ENCODE measurements at places on chromosomes 13 and 19.
A peak's percentile ranks its signal among the peaks of the same experiment; 100 is the strongest.

GRCh38 chr19:18020212-18021085, 12.5 kb downstream of the ARRDC2 start:
- DNase-seq, result peak; percentile 86

DNA sequence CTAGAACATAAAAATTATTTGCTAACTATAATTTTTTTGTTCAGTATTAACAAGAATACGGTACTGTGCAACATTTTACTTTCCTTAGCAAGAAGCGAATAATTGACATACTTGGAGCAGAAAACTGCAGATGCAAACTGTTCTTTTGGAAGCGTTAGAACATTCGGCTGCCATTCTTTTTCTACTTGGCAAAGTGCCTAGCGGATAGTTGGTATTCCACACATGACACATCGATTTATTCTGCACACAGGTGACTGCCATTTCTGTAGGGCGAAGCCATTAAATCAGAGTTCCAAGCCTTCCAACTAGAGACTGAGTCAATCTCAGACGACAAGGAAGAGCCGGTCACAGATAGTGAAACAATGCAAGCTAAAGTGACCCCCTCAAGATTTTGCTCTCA, 117.4 kb downstream of the TRPC4 start:
- DNase-seq, result no peak

GRCh38 chr19:11767633-11768133, 883 bp downstream of the ZNF441 start:
- DNase-seq, result peak; percentile 85

- no peak for DNase-seq
These were observed 475.6 kb downstream of the COG6 start for GRCh38 chr13:40130871-40131636.

DNA sequence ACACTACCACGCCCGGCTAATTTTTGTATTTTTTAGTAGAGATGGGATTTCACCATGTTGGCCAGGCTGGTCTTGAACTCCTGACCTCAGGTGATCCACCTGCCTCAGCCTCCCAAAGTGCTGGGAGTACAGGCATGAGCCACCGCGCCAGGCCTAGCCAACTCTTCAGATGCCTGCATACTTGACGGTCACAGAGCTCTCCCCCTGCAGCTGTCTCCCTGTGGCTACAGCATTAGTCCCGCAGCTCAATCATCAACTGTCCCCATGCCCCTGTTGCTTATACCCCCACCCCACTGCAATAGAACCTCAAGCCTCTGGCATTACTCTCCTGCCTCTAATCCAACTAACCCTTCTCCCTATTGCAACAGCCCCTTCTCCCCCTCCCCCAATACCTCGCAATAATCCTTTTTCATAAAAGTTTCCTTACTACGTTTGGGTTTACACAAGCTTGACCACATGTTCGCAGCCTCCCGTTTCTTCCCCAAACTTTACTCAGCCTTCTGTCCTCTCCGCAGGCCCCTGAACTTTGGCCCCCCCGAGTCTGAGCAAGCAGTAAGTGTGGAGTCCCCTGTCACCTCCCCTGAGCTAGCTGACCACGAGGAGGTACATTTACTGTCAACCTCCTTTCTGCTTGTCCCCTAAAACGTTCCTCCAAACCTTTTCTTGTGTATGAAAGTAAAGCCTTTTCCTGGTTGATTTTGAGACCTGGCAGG, 1.7 kb downstream of the ZNF77 start:
- no peak for DNase-seq

- no peak for DNase-seq
These were observed 12.5 kb downstream of the UBXN6 start for GRCh38 chr19:4444765-4445741.

- DNase-seq, result peak; percentile 56
These were observed 16.7 kb upstream of the PLPP2 start for GRCh38 chr19:307793-308420.

DNA sequence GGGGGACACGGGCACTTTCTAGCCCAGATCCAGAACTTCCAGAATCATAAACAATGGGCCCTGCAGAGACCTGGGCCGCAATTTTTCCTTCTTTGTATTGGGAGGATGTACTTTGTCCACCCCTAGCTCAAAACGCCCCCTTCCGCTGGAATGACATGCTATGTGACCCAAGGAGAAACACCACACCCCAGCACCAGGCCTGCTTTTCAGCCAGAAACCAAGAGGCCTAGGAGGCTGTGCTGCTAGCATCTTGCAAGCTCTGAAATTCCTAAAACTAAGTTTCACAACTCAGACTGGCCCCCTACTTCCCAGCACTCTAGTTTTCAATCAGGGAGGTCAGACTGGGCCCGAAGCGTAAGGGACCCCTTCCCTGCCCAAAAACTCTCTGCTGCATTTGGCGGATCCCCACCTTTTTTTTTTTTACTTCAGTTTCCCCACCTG, 538 bp downstream of the LSM4 start:
- DNase-seq, result no peak

GRCh38 chr13:76245211-76245610, 609.1 kb downstream of the LMO7 start:
- DNase-seq, result no peak

GRCh38 chr19:19628501-19629134, 598 bp upstream of the LPAR2 start:
- DNase-seq, result peak; percentile 88

DNA sequence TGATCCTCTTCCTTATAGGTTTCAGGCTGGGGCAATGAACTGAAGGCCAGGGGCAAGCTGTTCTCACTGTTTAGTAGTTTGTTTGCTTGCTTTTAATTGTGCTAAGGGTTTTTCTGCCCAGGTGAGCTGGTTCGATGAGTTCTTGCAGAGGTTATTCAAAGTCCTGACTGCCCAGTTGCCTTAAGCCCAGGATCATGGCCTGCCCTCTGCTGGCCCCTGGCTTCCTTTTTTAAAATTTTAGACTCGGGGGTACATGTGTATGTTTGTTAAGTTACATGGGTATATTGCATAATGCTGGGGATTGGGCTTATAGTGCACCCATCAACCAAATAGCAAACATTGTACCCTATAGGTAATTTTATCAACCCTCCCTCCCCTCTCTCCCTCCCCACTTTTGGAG, 65.7 kb downstream of the ZNF536 start:
- DNase-seq, result no peak

- no peak for DNase-seq
These were observed 60.9 kb upstream of the MED4 start for GRCh38 chr13:48155848-48156247.

DNA sequence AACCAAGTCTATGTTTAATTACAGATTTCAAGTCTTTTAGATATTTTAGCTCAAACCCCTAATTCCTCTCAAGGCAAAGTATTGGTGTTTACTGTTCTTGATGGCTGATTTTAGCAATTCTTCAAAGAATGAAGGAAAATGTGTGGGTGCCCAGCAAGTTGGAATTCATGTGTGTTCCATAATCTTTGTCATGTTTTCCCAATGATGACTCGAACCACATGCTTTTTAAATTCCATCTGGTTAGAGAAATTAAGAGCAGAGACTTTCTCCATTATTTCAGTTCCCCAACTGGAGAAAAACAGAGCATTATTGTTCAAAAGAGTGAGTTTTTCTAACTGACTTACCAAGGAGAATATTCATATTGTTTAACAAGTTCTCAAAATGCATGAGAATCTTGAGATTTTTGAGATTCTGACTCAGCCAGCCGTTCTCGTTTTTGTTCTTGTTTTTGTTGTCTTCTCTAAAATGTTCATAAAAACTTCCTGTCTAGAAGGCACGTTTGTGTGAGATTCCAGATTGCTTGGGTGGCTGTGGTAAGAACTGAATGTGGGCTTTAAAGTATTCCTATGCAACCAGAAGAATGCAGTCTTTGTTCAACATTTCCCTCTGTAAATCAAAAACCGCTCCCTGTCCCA, 404.7 kb downstream of the IRS2 start:
- no peak for DNase-seq

GRCh38 chr19:16371540-16371986, 46.9 kb downstream of the KLF2 start:
- DNase-seq, result peak; percentile 98

DNA sequence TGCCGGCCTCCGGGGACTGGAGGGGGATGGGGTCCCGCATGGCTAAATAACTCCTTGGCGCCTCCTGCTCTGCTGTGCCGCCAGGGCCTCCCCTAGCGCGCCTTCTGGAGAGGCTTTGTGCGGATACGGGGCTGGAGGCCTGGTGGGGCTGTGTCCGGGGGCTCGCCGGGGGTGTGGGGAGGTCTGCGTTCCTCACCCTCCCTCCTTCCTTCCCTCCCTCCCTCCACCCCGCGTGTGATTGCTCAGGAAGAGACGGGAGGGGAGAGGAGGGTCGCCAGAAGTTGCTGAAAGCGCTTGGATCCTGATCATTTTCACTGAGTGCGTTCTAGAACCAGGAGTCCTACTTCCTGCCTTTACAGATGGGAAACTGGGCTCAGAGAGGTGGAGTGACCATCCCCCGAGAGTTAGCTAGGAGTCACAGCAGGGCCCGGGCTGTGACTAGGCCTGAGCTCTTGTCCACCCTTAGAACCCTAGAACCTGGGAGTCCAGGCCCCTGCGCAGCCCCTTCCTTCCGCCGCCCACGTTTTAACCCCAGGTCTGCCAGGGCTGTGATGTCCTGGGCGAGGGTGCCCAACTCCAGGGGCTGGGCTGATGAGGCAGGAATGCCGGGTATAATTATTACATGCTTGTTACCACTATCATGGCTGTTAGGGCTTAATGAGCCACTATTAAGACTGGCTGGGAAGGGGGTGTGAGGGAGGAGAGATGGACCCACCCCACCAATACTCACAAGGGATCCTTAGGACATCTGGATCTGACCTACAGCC, 782 bp upstream of the JUND start:
- DNase-seq, result peak; percentile 88

GRCh38 chr13:47310401-47310800, 413.5 kb upstream of the HTR2A start:
- DNase-seq, result no peak

DNA sequence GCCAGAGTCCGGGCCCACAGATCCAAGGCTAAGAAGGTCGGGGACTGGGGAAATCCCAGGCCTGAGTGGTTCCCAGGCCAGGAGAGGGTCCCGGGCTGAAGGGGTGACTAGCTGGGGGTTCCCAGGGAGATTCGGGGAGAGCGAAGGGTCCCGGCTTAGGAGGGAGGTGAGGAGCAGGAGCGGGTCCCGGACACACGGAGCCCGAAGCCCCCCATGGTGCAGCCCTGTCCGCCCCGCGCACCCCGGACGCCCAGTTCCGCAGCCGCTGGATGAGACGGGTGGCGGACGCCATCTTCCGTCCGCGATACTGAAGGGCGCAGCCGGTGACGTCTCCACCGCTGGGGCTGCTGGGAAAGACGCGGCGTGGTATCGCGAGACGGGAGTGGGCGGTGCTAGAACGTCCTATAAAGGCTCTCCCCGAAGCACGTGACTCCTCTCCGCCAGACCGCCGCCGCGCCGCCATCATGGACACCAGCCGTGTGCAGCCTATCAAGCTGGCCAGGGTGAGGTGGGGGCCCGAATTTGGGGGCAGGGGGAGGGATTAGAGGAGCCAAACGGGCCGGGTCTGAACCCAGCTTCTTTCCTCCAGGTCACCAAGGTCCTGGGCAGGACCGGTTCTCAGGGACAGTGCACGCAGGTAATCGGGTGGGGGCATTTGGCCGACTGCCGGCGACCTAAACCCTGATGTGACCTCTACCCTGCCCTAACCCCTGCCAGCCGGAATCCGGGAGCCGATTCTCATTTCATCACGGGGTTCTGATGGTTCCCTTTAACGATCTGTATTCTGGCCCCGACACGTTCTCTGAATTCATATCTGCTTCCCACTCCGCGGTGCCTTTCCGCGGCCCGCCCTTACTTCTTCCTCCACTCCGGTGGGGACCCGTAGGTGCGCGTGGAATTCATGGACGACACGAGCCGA, at the start of the genes NDUFA7 and RPS28:
NDUFA7 (minus strand) TSS at position 309 of the 919 bp plus-strand sequence; CDS start at position 292, 17 bp downstream.
RPS28 (plus strand) TSS at position 430 of the 919 bp plus-strand sequence; CDS start at position 465, 35 bp downstream.
- peak; percentile 98 for DNase-seq

DNA sequence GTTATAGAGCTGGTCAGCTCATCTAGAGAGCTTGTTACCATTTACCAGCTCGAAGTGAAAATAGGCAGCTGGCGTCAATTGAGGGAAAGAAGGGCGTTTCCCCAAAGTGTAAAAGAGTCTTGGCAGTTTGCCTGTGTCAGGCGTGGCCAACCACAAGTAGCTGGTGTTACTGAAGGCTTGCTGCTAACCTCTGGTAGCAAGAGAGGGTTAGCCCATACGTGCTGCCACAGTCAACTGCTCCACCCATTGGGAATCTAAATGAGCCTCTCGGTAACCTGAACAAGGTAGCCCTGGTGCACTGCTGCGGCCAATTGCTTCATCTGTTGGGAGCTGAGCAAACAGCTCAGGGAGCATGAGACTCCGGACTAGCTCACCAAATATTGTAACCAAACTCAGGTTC, 314.9 kb upstream of the SLITRK5 start:
- DNase-seq, result peak; percentile 42

GRCh38 chr13:99435116-99435515, 66.2 kb upstream of the TM9SF2 start:
- DNase-seq, result no peak

- DNase-seq, result no peak
These were observed 137.0 kb downstream of the FLT1 start for GRCh38 chr13:28357911-28358433.

- DNase-seq, result no peak
These were observed 43.2 kb downstream of the RGCC start for GRCh38 chr13:41500511-41500910.

DNA sequence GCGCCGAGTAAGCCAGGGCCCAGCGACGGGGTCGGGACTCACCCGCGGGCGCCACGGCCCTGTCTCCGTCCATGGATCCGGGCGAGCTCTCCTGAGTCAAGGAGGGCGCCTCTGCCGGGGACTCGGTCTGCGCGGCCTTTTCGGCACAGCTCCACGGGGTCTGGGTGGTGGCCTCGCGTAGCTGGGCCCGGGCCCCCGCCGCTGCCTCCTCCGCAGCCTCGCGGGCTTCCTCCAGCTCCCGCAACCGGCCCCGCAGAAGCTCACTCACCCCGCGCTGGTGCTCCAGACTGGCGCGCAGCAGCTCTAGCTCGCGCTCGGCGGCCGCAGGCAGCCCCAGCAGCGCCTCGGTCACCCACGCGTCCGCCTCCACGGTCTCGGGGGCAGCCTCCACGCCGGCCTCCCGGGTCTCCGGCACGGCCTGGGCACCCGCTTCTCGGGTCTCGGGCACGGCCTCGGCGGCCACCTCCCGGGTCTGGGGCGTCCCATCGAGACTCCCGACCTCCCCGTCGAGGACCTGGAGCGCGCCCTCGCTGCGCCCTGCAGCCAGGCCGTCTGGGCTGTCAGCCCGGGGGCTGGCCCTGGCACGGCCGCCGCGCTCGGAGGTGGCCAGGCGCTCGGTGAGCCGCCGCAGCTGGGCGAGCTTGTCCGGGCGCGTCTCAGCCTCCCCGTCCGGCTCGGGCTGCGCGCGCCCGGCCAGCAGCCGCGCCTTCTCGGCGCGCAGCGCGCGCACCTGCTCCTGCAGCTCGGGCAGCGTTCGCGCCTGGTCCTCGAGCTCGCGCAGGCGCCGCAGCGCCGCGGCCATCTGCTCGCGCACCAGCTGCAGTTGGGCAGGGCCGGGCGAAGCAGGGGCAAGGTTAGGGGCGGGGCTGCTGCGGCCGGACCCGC, 8.4 kb downstream of the KANK3 start:
- DNase-seq, result peak; percentile 77

GRCh38 chr13:97855570-97856303, 97.7 kb upstream of the IPO5 start:
- no peak for DNase-seq
